ENCODE measurements at places on chromosomes 12 and 14.

DNA sequence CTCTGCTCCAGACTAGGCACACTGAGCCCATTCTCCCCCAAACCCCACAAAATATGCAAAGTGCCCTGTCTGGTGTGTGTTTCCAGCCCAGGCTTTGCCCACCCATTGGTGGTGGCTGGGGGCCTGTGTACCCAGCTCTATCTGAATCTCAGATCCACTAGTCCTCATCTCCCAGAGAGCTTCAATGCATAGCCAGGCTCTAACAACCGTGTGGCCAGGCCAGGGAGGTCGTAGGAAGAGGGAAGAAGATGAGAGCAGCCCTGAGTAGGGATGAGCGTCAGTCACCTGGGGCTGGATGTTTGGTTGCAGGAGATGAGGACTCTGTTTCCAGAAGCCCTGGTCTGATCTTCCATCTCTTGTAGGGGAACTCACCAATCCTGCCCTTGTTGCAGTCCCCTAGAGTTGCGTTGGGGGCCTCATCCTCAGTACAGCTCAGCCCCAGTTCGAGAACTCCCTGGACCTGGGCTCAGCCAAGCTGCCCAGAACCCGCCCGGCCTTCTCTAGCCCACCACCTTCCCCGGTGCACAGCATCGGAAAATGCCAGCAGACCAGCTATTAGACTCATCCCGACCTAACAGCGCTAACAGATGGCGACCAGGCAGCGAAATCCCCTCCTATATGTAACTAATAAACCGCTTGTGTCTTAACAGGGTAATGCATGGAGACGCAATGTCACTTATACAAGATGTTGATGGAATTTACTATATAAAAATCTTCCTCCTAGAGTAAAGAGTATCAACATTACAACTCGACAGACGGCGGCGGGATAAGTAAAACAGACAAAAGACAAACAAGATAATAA is 3.2 kb upstream of the LHX5 start:
- no peak for DNase-seq

DNA sequence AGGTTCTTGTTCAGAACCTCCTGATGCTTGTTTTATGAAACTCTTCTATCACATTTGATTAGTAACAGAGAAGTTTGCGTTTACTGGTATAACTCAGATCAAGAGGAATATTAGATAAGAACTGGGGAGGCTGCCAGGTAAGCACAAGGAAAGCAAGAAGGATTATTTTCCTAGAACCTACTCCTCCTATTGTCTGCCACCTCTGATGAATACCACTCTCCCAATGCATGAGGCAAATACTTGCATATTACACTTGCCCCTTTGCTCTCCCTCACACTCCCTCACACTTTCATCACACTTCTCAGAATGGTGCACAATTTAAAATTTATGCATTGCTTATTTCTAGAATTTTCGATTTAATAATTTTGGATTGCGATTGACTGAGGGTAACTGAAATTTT is 43.6 kb downstream of the LIN7A start:
- no peak for DNase-seq

- DNase-seq = no peak
These were observed 20.5 kb downstream of the PLEKHH1 start for GRCh38 chr14:67553547-67553946.

DNA sequence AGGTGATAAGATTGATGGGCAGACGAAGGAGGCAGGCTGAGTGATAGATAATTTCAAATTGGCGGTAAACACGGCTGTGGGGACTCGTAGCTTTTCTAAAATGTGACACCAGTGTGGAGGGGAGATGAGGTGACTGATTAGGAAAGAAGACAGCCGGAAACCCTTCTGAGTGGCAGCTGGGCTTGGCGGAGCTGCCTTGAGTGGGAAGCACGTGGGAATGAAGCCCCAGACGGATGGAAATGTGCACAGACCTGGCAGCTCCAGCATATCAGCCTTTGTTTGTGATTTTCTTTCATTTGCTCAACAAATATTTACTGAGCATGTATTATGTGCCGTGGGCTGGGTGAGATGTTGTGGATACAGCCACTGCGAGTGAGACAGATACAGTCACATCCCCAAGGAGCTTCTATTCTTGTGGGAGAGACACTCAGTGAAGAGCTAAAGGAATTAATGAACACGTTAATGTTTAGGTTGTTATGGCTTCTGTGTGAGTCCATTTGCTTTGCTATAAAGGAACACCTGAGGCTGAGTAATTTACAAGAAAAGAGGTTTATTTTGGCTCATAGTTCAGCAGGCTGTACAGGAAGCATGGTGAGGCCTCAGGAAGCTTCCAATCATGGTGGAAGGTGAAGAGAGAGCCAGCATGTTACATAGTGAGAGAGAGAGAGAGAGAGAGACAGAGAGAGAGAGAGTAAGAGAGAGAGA is 65.5 kb upstream of the LHX5 start:
- no peak for DNase-seq

DNA sequence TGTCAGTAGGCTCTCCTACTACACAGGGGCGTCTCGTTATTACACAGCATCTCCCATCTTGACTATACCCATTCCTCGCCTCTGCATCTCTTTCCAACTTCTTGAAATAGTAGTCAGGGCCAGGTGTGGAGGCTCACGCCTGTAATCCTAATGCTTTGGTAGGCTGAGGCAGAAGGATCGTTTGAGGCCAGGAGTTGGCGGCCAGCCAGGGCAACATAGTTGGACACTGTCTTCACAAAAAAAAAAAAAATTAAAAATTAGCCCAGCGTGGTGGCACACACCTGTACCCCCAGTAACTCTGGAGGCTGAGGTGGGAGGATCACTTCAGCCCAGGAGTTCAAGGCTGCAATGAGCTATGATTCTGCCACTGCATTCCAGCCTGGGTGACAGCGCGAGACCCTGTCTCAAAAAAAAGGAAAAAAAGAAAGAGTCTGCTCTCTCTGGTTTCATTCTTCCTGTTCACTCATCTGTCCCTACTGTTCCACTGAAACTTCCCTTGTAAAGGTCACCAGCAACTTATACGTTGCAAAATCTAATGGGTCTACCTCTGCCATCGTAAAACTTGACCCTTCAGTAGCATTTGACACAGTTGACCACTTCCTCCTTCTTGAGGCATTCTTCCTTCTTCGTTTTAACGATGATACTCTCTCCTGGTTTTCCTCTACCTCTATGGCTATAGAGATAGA is 41.0 kb upstream of the PTGR2 start:
- DNase-seq = no peak

GRCh38 chr12:132063491-132063890 is 80.6 kb downstream of the DDX51 start:
- DNase-seq = no peak

DNA sequence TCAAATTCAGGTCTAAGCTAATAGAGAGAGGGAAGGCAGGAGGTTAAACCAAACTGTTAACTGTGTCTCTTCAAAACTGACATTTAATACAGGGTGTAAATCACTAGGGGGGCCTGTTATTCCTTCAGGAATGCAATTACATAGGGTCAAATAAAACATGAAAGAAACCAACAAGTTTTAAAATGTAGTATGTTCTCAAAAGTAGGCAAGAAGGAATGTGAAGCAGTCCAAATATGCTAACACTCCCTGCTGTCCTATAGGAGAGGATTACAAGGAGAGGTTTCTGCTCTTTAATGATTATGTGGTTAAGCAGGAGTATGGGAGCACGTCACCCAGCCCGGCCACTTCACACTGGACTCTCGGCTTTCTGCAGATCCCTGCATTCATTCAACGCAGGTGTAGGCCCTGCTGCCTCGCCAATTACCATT is 42.5 kb upstream of the BMP4 start:
- no peak for DNase-seq

DNA sequence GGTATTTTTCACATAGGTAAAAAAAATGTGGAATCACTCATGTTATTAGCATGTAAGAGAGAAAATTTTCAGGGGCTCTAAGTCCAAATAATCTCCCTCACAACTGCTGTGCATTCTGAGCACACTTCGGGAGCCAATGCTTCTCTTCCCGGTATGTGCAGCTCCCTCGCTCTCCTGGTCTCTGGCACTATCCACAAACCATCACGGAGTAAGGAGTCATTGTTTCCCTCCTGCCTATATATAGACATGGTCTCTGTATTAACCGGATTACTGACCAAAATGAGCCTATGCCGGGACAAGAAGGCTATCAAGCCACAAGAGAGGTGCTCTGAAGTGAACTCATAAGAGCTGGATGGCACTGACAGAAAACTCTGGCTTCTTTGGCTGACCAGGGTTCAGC is 13.4 kb downstream of the HECTD4 start:
- DNase-seq = no peak

GRCh38 chr12:66942741-66943465 is 264.0 kb upstream of the GRIP1 start:
- DNase-seq = no peak

- no peak for DNase-seq
These were observed 223.0 kb downstream of the DUSP6 start for GRCh38 chr12:89129167-89129870.

GRCh38 chr14:90354551-90355298 is 23.0 kb upstream of the NRDE2 start:
- no peak for DNase-seq
